Adipocyte (in vitro differentiated cells): ENCODE measurements at places on chromosomes 12 and 14.

DNA sequence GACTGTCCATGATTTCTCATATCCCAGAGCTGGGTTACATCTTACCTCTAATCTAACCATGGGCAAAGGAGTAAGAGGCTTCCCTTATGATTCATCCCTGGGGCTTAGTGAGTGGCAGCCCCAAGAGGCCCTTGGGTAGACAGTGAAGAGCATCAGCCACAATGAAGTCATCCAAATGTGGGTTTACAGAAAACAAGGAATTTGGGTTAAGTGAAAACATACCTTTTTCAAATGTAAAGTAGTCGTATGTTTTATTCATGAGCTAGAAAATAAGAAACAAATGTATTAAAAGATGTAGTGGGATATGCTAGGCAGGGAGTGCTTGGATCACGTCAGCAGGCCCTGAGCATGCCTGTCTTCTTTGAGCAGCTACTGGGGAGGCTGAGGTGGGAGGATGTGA lies 54.0 kb upstream of the ELK3 start:
- DNase-seq = peak; percentile 64

DNA sequence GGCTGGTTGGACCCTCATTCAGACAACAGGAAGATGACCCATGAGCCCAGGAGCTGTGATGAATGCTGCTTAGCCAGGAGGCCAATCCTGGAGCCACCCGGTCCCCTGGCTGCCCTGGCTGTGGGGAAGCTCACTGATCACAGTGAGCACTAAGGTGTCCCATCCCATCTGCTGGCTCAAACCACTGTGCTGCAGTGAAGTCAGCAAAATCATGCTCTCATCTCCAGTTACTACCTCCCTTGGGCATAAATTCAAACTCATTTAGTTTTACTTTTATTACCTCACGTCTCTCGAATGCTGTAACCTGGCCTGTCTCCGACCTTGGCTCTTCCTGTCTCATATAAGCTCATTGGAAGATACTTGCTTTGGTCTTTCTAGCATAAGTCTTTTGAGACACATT lies 112.4 kb downstream of the APAF1 start:
- no peak for DNase-seq

- DNase-seq = no peak
These were observed 21.8 kb downstream of the VPS37B start for GRCh38 chr12:122874081-122874480.

- no peak for DNase-seq
These were observed 46.3 kb upstream of the PTGDR start for GRCh38 chr14:52220924-52221811.

GRCh38 chr14:105093431-105094192 lies 28.4 kb upstream of the GPR132 start:
- peak; percentile 80 for DNase-seq

- no peak for DNase-seq
These were observed 88.0 kb downstream of the KIF21A start for GRCh38 chr12:39354955-39355354.

- DNase-seq = peak; percentile 38
These were observed 32.8 kb upstream of the TOMM20L start for GRCh38 chr14:58362798-58363412.

- no peak for DNase-seq
These were observed 328.7 kb downstream of the DPF3 start for GRCh38 chr14:72565149-72565559.

DNA sequence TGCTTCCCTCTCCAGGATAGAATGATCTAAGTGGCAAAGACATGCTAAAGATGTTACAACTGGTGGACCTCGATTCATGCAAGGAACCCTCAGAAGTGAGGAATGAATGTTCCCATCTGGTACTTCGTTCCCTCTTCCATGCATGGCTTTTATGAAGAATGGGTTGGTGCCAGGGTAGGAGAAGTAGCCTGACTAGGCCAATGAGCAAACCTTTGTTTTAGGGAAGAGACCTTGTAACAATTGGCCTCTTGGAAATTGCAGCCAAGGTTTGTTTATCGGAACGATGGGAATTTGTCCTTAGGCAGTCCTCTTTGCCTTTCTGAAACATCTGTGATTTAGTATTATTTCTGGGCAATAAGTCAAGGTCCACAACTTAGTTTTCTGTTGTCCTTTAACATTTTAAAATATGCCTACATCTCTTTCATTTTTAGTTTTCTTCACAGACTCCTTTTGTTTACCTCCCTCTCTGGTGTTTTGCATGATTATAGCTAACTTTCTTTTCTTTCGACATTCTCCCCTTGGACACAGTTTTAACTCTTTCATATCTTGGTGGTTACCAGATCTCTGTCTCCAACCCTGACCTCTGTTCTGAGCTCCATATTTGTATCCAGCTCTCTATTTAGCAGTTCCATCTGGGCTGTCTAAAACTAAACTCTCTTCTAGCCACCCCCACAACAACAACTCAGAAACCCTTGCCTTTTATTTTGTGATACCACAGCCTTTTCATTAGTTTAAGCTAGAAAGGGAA lies 70.0 kb downstream of the DIP2B start:
- DNase-seq = peak; percentile 65

DNA sequence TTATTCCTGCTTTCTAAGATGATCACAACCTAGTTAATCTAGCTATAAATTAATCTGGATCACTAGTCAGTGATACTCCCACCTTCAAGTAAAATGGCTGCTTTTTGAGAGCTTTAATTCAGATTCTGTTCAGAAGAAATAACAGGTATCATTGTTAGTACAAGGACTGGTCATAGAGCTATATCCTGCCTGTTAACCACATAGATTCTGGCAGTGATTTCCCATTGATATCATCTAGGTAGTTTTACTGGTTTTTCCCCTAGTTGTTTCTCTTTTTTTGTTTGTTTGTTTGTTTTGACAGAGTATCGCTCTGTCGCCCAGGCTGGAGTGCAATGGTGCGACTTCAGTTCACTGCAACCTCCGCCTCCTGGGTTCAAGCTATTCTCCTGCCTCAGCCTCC lies 39.0 kb upstream of the HIF1A start:
- no peak for DNase-seq

DNA sequence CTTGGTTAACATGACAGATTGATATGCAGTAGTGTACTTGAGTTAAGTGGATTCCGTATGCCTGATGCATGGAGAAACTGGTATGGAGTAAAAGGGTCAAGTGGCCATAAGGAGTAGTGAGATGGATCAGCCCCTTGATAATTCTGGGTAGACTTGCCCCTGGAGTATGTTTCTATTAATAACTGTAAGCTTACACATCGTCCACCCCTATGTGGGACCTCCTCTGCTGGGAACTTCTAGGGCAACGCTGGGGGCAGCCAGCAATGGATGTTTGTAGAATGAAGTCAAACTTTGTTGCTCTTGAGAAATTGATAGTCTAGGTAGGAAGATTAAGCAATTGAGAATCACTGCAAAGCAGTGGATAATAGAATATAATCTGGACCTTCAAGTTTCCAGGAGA lies 3.5 kb downstream of the C12orf75 start:
- DNase-seq = peak; percentile 82

GRCh38 chr14:20458031-20458789 lies 3.0 kb downstream of the PIP4P1 start:
- no peak for DNase-seq

DNA sequence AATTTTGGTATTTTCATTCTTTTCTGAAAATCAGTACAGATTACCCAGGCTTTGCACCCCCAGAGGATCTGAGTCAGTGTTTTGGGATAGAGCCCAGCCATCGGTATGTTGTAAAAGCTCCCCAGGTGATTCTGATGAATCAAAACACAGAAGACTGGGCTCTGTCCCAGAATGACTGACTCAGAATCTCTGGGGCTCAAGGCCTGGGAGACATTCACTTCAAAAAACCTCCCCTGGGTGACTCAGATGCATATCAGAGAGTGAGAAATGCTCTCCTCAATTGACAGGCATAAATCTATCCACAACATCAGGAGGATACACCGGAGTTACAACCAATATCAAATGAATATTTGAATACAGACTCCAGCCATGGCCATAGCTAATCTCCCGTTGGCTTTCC lies 32.6 kb downstream of the SLC35F4 start:
- DNase-seq = peak; percentile 73

DNA sequence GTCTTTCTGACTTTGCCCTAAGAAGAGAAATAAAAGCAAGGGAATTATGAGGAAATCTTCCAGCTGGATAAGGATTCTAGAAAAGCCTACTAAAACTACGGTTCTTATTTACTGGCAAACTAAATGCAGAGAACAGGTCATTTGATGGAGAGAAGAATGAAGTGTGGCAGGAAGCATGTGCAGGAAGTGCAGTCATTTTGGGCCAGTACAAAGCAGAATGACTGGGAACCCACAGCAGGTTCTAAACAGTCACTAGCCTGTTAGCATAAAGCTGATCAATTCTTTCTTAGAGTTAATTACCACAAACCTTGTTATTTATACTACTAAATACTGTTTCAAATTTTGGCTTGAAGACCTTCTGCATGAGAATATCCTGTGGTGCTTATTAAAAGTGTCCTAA lies 36.7 kb downstream of the CFAP54 start:
- DNase-seq = no peak

DNA sequence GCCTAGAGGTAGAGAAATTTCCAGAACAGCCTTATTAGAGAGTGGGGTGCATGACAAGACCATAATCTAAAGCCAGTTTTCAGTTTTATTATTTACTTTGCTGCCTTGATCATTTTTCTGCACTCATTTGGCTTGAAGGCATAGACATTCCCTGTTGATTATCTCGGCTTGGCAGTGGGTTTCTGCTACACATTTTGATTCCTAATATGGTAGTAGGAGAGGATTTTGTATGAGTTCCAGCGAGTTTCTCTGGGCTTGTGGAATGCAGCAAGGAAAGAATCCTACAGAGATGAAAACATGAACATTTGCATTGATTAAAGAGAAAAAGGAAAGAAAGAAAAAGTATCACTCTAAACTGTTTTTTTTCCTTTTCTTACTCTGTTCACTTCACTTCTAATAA lies 281.2 kb downstream of the PAWR start:
- peak; percentile 84 for DNase-seq

- DNase-seq = peak; percentile 40
These were observed 53.9 kb upstream of the PTPRB start for GRCh38 chr12:70691018-70691672.

DNA sequence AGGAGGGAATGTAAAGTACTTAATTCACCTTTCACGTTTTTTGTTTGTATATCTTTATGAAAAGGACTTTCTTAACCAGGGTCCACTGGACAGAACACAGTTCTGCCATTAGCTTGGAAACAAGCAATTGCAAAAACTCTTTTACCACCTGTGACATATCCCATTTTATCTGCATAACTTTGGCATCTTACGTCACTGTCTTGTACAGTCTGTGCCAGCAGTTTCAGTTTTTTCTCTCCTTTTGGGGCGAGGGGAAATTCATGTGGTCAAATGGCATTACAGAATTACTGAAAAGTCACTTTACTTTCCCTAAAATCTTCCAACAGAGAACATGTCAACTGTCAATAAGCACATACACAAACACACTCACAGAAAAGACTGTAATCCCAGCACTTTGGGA lies 43.7 kb upstream of the SELPLG start:
- DNase-seq = no peak

GRCh38 chr12:15600223-15600935 lies 188.8 kb downstream of the EPS8 start:
- no peak for DNase-seq

DNA sequence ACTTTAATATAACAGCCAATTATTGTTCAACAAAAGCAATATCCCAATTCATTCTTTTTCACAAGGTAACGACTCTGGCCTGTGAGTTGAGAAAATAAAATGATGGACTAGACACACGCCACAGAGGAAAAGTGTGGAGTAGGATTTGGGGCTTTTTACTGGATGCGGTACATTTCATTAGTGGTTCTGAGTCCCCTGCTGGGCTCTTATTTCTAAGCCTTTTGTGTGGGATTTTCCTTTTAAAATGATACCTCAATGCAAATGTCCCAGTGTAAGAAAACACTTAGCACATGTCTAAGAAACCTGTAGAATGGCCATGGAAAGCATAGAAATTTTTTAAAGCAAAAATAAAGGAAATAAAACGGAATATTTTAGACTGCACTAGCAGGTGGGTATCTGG lies 73.4 kb downstream of the C12orf42 start:
- no peak for DNase-seq

DNA sequence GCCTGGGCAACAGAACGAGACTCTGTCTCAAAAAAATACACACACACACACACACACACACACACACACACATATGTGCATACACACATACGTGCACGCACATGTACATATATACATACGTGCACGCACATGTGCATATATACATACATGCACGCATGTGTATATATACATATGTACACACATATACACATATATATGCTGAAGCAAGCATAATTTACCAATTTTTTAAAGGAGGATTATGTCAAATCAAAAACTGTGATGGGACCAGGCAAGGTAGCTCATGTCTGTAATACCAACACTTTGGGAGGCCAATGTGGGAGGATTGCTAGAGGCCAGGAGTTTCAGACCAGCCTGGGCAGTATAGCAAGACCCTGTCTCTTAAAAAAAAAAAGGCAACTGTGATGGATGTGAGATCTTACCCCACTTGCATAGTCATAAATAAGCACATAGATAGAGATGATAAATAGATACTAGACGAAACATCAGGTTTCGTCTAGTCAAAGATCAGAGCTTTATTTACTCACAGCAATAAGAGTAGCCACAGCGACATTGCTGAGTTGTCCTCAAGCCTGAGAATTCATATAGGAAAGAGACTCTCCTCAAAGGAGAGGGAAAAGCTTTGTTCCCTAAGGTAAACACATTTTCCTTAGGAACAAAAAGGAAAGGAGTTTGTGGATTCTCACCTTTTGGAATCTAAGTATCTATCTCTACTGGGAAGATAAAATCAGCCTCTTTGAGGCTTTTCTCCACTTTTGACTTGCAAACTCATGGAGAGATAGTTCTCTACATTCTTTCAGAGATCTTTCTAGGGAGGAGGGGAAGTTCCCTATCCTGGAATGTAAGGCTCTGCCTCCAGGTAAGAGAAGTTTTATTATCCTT lies 74.7 kb upstream of the AMN1 start:
- DNase-seq = no peak

DNA sequence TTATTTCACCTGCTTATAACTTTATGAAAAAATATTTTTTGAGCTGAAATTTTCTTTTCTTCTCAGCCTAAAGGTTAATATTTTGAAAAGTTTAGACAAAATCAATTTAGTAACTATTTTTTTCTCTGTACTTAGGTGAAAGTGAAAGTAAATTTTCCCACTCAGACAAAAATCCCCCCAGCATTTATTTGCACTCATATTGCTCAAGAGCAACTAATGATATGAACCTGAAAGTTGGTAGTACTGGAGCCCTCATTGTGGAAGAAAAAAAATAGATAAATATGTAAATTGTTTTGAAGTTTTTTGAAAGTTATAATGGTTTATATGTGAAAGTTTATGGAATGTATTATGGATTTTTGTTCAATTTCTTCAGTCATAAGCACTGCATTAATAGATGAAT lies 1005.9 kb upstream of the ATXN7L3B start:
- no peak for DNase-seq

DNA sequence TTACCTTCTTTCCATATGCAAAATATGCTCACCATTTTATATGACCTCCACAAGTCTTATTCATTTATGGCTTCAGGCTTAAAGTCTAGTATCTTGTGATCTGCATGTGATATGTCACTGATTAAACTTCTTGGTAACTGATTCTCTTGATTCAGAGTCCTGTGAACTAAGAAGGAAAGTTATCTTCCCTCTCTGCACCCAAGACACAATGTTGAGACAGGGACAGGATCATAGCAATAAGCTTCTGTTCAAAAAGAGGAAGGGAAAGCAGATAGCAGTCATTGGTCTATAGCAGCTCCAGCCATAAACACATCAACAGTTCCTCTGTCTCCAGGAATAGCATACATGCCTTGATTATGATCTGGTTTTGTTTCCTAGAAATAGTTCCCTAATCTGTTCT lies 103.1 kb downstream of the UNC79 start:
- DNase-seq = no peak

GRCh38 chr14:60327447-60328331 lies 78.7 kb downstream of the PPM1A start:
- DNase-seq = no peak

- DNase-seq = peak; percentile 54
These were observed 199.4 kb upstream of the LRIG3 start for GRCh38 chr12:59119676-59120075.
